Activated naive CD8-positive, alpha-beta T cell treated with anti-CD3 and anti-CD28 coated beads, Interleukin-2, amount 10 ng/mL, durations not matched to agents 7 days and 5 days (primary cell): ENCODE measurements at places on chromosomes 16 and 17. TPM values are rescaled to one million over a fixed set of nuclear protein-coding genes. Genes with fewer than 3 reads are reported as not detected.

DNA sequence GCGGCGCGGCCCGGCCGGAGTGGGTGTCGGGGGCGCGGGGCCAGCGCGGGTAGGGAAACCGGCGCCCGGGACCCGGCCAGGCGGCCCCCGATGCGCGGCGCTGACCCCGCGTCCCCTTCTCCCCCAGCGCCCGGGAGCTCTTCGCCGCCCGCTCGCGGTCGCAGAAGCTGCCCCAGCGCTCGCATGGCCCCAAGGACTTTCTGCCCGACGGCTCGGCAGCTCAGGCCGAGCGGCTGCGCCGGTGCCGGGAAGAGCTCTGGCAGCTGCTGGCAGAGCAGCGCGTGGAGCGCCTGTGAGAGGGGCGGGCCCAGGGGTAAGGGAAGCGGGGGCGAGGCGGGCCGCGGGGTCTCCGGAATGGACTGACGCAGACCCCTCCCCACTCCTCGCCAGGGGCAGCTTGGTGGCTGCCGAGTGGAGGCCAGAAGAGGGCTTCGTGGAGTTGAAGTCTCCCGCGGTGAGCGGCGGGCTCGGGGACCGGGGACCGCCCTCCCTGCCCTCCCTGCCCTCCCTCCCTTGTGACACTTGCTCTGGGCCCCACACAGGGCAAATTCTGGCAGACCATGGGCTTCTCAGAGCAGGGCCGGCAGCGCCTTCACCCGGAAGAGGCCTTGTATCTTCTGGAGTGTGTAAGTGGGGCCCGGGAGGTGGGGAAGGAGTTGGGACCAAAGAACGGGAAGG, 430 bp downstream of the TSEN54 start:
- peaks cover 24% of the 10 kb centered on the region for H3K4me1 ChIP-seq
- H3K27me3 ChIP-seq = peaks cover 7% of the 10 kb centered on the region

GRCh38 chr16:71666264-71666663, 40.3 kb downstream of the MARVELD3 start:
- no peak overlapping the region for H3K27ac ChIP-seq
- no peaks in the 10 kb centered on the region for H3K27me3 ChIP-seq
- H3K4me3 ChIP-seq = no peak overlapping the region

DNA sequence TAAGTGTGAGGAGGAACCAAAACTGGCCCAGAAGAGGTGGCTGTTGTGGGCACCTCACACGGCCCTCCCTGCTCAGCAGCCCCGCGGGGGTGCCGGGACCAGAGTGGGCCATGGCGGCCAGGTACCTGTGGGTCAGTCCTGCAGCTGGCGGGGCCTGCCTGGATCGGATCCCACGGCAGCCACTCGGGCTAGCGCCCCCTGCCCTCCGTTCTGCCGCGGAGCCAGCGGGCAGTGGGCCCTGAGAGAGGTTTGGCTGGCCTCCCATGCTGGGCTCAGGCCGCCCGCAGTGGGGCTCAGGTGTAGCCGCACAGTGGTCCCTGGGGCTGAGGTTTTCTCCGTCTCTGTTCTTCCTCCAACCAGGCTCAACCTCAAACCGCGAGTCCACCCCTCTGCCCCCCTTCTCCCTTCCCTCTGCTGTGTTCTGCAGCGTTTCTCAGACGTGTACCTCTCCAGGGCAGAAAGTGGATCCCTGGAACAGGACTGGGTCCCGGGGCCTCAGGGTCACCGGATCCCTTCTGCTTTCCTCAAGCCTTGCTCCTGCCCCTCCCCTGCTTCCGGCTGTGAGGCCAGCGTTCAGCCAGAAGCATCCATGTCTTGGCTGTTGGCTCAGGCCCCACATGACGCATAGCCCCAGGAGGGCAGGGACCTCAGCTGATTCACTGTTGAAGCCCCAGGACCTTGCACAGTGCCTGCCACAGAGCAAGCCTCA, 28.6 kb upstream of the ITGA3 start:
- DNase-seq = peak; percentile 48
- H3K4me3 ChIP-seq = peak overlapping the region; percentile 64
- peaks cover 14% of the 10 kb centered on the region for H3K4me1 ChIP-seq

GRCh38 chr17:13671341-13671740, 69.6 kb upstream of the HS3ST3A1 start:
- peaks cover 8% of the 10 kb centered on the region for H3K27me3 ChIP-seq
- H3K36me3 ChIP-seq = no peaks in the 10 kb centered on the region
- no peaks in the 10 kb centered on the region for H3K4me1 ChIP-seq
- no peak overlapping the region for H3K4me3 ChIP-seq
- no peak overlapping the region for H3K27ac ChIP-seq

DNA sequence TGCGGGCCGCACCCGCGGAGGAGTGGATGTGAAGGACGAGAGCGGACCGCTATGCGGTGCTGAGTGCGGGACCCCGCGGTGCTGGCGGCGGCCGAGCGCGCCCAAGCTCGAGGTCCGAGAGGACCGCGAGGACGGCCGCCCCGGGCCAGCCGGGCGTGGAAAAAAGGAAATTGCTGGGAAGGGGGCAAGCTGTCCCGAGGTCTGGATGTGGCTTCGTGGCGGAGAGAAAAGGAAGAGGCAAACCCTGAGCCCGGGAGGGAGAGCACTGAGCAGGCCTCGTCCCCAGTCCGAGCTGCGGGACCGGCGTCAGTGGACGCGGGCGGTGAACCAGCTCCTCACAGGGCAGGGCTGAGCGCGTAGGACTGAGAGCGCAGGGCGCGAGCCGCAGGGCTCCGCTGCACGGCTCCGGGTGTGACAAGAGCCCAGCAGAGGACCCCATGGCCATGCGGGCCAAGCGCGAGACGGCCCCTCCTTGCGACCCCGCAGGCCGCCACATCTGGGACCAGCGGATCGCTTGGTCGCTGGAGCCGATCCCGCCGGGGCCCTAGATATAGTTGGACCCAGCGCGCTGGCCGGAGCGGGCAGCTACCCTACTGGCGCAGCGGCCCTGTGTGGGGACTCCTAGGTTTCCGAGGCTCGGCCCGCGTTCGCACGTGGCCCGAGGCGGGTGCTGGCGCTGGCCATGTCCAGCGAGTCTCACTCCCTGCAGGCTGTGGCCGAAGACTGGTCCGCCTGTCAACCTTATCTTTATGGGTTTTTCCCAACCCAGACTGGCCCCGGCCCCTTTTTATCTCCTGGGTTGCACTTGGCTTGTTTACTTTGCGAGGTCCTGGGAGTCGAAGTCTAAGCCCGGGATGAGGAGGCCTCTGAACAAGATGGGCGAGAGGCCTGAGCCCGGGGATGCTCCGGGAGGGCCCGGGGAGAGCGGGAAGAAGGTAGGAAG, 2.4 kb downstream of the TBX4 start:
- H3K27ac ChIP-seq = peak overlapping the region; percentile 37
- peaks cover 11% of the 10 kb centered on the region for H3K4me1 ChIP-seq
- no peaks in the 10 kb centered on the region for H3K36me3 ChIP-seq
- peak overlapping the region; percentile 3 for H3K4me3 ChIP-seq
- peaks cover 83% of the 10 kb centered on the region for H3K27me3 ChIP-seq

GRCh38 chr17:75086496-75087181, 1.1 kb upstream of the SLC16A5 start:
- peak overlapping the region; percentile 10 for H3K4me3 ChIP-seq
- H3K27me3 ChIP-seq = no peaks in the 10 kb centered on the region
- peaks cover 28% of the 10 kb centered on the region for H3K4me1 ChIP-seq
- no peaks in the 10 kb centered on the region for H3K36me3 ChIP-seq
- H3K27ac ChIP-seq = peak overlapping the region; percentile 56

GRCh38 chr17:4498461-4499397, at the start of gene SPNS2:
Gene SPNS2 (plus strand): TSS chr17:4498881. CDS start chr17:4499048, 167 bp downstream.
- peaks cover 37% of the 10 kb centered on the region for H3K27me3 ChIP-seq
- peaks cover 2% of the 10 kb centered on the region for H3K36me3 ChIP-seq
- DNase-seq = peak; percentile 83
- H3K4me1 ChIP-seq = peaks cover 30% of the 10 kb centered on the region

- no peak for DNase-seq
- H3K27ac ChIP-seq = peak overlapping the region; percentile 60
Measured at GRCh38 chr17:67385122-67385988, 8.3 kb downstream of the PITPNC1 start.

DNA sequence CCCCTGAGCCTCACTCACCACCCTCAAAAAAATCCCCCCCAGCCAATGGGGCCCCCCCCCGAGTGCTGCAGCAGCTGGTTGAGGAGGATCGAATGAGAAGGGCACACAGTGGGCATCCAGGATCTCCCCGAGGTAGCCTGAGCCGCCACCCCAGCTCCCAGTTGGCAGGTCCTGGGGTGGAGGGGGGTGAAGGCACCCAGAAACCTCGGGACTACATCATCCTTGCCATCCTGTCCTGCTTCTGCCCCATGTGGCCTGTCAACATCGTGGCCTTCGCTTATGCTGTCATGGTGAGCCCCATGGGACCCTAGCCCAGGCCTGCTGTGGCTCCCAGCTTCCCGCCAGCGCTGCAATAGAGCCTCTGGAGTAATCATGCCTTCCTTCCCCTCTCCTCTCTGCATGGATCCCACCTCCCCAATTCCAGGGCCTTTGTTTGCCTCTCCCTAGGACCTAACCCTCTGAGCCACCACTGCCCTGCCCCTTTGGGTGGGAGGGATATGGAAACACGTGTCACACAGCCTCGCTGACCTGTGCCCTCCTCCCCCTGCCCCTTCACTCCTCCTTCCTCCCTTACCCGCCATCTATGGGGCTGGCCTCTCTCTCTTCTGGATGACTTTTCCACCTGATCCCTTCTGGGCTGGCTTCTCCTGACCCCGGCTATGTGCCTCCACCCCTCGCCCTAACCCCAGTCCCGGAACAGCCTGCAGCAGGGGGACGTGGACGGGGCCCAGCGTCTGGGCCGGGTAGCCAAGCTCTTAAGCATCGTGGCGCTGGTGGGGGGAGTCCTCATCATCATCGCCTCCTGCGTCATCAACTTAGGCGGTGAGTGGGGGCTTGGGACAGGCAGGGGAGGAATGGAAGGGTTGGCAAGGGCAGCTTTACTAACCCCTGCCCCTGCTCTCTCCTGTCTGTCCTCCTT, 1.9 kb downstream of the PRRT2 start:
- peaks cover 43% of the 10 kb centered on the region for H3K4me1 ChIP-seq
- H3K4me3 ChIP-seq = no peak overlapping the region
- peaks cover 12% of the 10 kb centered on the region for H3K27me3 ChIP-seq
- H3K36me3 ChIP-seq = peaks cover 31% of the 10 kb centered on the region
- H3K27ac ChIP-seq = no peak overlapping the region

DNA sequence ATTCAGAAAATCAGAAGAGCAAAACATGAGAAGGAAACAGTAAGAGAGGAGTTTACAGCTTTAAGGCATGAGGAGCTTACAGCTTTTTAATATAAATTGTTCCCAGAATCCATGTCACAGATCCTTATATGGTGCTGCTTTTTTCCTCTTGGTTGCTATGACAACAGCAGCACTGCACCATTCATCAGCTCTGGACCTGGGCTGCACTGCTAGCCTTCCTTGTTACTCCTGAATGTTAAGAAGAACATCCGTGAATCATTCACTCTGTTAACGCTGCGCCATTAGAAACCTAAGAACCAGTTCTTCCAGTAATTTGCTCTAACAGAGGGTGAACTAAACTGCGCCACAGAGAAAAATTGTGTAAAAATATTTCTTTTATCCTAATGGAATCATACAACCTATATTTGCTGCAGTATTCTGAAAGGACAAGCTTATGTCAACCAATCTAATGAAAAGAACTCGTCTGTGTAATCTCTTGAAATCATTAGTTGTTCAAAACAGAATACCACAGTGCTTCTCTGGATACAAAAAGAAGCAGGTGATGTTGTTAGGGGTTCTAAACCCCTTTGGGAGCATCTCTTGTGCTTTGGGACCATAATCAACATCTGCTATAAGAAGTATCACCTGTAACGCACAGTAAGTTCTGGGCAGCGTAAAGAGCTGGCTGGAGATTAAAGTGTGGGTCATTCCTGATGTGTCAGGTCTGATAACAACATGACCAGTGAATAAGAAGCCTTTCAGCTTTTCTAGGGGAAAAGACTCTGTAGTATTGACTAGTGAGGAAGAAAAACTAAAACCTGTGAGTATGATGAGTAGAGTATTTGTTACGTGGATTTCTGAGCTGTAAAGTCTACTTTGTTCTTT, 151.2 kb downstream of the TANC2 start:
- H3K4me1 ChIP-seq = no peaks in the 10 kb centered on the region
- no peaks in the 10 kb centered on the region for H3K36me3 ChIP-seq
- no peak overlapping the region for H3K27ac ChIP-seq
- DNase-seq = no peak
- no peaks in the 10 kb centered on the region for H3K27me3 ChIP-seq

GRCh38 chr16:25841761-25842160, 150.0 kb downstream of the HS3ST4 start:
- peaks cover 4% of the 10 kb centered on the region for H3K4me1 ChIP-seq
- peaks cover 7% of the 10 kb centered on the region for H3K27me3 ChIP-seq
- no peak for DNase-seq
- no peak overlapping the region for H3K4me3 ChIP-seq

GRCh38 chr17:74394977-74395376, 27.7 kb downstream of the GPR142 start:
- H3K36me3 ChIP-seq = no peaks in the 10 kb centered on the region
- no peak for DNase-seq
- peaks cover 6% of the 10 kb centered on the region for H3K27me3 ChIP-seq
- H3K4me1 ChIP-seq = no peaks in the 10 kb centered on the region
- no peak overlapping the region for H3K4me3 ChIP-seq

GRCh38 chr17:62091804-62092203, 26.7 kb upstream of the MED13 start:
- H3K4me3 ChIP-seq = no peak overlapping the region
- H3K4me1 ChIP-seq = no peaks in the 10 kb centered on the region
- H3K27ac ChIP-seq = no peak overlapping the region
- peaks cover 4% of the 10 kb centered on the region for H3K27me3 ChIP-seq

GRCh38 chr17:41835800-41836549, at the start of gene NT5C3B:
Gene NT5C3B (minus strand): TSS chr17:41836232. CDS start chr17:41836193, 39 bp downstream.
- peak; percentile 76 for DNase-seq
- H3K4me3 ChIP-seq = peak within 1 kb of the TSS; percentile 85
- peak within 1 kb of the TSS; percentile 55 for H3K27ac ChIP-seq
- peaks cover 13% of the 10 kb centered on the region for H3K27me3 ChIP-seq
- peaks cover 9% of the 10 kb centered on the region for H3K36me3 ChIP-seq

GRCh38 chr16:30780549-30780948, 6.5 kb downstream of the ZNF629 start:
- H3K4me3 ChIP-seq = no peak overlapping the region
- H3K36me3 ChIP-seq = no peaks in the 10 kb centered on the region
- peaks cover 7% of the 10 kb centered on the region for H3K4me1 ChIP-seq

- no peak overlapping the region for H3K4me3 ChIP-seq
- DNase-seq = no peak
- H3K36me3 ChIP-seq = no peaks in the 10 kb centered on the region
- H3K27me3 ChIP-seq = no peaks in the 10 kb centered on the region
- no peak overlapping the region for H3K27ac ChIP-seq
Measured at GRCh38 chr17:2405247-2405926, 4.5 kb upstream of the MNT start.

GRCh38 chr17:64218066-64218465, 45.0 kb downstream of the TEX2 start:
- peaks cover 8% of the 10 kb centered on the region for H3K36me3 ChIP-seq
- H3K4me3 ChIP-seq = no peak overlapping the region
- H3K27ac ChIP-seq = peak overlapping the region; percentile 51

The TMEM238L gene
- total RNA-seq = not detected

The SCO1 gene
- 25.3 TPM for total RNA-seq

The KIFC3 gene
- 1.1 TPM for total RNA-seq

The NAGLU gene
- 22.9 TPM for total RNA-seq

The GPR179 gene
- total RNA-seq = 0.06 TPM

The AURKB gene
- 152 TPM for total RNA-seq

The EIF3CL gene
- 65.1 TPM for total RNA-seq

The DDX52 gene
- 29.6 TPM for total RNA-seq

The ATP1B2 gene
- 0.42 TPM for total RNA-seq

The NPIPB13 gene
- total RNA-seq = 19.0 TPM

The MIS12 gene
- 38.4 TPM for total RNA-seq
